GM23338 (cell line): ENCODE measurements at places on chromosomes 5 and 9. TPM values are rescaled to one million over a fixed set of nuclear protein-coding genes. Genes with fewer than 3 reads are reported as not detected.

- no peak for DNase-seq
These were observed 13.0 kb upstream of the PLIN2 start for GRCh38 chr9:19140259-19140658.

GRCh38 chr5:177133853-177134696, 502 bp downstream of the NSD1 start:
- DNase-seq: peak; percentile 81

- no peak for DNase-seq
These were observed 497.4 kb upstream of the CYLC2 start for GRCh38 chr9:102497709-102498108.

DNA sequence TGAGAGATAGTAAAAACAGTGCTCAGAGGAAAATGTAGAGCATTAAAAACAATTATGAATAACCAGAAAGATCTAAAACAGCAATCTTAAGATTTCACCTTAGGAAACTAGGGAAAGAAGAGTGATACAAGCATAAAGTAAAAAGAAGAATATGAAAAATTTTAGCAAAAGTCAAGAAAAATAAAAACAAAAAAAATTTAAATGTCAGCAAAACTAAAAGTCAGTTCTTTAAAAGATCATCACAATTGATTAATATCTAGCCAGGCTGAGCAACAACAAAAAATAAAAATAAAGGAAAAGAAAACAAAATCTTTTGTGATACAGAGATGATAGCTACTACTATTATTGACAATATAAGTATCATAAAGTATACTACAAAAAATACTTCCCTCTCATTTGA, 1088.1 kb upstream of the EDIL3 start:
- DNase-seq: no peak

GRCh38 chr5:172940268-172941066, 18.8 kb upstream of the RPL26L1 start:
- no peak for DNase-seq

- DNase-seq: peak; percentile 80
These were observed 29.1 kb upstream of the ANKRD31 start for GRCh38 chr5:75265731-75266130.

- DNase-seq: no peak
These were observed 25.9 kb downstream of the MTRR start for GRCh38 chr5:7894860-7895259.

GRCh38 chr5:107296572-107296971, 374.2 kb downstream of the EFNA5 start:
- DNase-seq: no peak

DNA sequence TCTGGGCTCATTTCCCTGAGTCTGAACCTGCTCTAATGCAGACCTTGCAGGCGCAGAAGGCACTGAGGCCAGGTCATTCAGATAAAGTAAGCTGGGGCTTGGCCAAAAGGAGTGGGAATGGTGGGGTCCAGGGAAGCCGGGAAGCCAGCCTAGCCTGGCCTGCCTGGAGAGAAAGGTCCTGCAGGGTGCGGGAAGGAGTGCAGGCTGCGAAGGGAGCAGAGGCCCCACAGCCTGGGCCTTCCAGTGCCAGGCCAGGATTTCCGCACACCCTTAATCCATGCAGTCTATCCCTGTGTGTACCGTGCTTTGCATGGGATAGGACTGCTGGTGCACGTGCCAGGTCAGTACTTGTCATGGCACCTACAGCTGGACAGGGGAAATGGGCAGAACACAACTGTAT, 3.6 kb upstream of the STING1 start:
- peak; percentile 50 for DNase-seq

DNA sequence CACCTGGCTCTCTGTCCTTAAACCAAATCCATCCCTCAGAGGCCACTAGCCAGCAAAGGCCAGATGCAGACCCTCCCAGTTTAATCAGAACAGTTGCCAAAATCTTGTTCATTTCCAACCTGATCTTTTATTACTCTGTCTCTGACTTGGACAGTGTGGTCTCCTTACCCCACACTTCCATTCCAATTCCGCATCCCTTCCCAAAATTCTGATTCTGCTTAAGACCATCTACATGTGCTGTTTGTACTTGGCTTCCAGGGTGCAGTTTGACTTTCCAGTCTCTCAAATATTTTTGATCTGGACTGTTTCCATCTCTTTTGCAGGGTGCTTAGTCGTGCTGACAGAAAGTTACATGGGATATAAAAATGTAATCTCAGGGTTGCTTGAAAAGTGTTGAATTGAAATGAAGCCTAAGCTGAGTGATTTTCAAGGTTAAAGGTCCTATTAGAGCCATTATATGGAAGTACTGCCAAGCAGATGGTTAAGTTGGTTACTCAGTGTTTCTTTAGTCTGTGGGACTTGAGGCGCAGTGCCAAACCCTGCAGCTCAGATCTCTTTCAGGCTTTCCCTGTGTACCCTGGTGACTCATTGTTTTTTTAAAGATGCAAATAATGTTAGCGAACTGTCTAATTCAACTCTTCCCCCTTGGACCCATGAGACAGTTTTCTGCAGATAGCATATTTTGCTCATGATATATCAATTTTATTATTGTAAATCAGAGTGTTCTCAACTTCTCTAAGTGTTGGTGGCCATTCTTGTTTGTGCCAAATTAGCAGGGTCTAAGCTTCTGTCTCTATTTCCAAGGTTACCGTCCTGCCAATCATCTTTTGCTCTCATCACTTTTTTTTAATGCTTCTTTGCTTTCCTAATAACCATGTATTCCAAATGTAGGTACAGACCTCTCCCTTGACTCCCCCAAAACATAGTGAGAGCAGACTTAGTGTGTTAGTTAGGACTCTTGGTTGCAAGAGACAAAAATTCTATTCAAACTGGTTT, 18.2 kb upstream of the DCP2 start:
- DNase-seq: no peak

- DNase-seq: peak; percentile 92
These were observed 200.4 kb downstream of the LRRC70 start for GRCh38 chr5:62779010-62779422.

Gene ZNF879
- total RNA-seq: 3.5 and 5.6 TPM in 2 replicates

Gene C5orf52
- not detected in 2 replicates for total RNA-seq

Gene SLC31A2
- 1.3 and 3.8 TPM in 2 replicates for total RNA-seq

Gene JAKMIP2
- 16.9 and 27.2 TPM in 2 replicates for total RNA-seq

Gene GDF9
- 0.14 and 0.66 TPM in 2 replicates for total RNA-seq

Gene PDCD1LG2
- total RNA-seq: not detected in 2 replicates
